ENCODE measurements at places on chromosomes 4 and X. TPM values are rescaled to one million over a fixed set of nuclear protein-coding genes. Genes with fewer than 3 reads are reported as not detected.

GC gene
- not detected for total RNA-seq

HDX gene
- total RNA-seq = 10.6 TPM

TBC1D1 gene
- total RNA-seq = 113 TPM

DNA sequence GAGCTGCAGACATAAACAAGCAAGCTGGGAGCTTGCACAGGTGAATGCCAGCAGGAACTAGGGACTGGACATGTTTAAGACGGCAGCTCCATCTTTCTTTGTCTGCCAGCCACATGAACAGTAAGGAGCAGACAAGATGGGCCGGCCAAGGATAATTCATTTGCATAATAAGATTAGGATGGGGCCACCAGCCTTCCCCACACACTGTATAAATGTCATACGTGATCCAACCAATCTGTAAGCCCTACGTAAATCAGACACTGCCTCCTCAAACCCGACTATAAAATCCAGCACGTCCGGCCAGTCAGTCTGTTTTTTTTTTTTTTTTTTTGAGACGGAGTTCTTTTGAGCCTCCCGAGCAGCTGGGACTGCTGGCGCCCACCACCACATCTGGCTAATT lies 75.6 kb upstream of the BOD1L1 start:
- DNase-seq = no peak

DNA sequence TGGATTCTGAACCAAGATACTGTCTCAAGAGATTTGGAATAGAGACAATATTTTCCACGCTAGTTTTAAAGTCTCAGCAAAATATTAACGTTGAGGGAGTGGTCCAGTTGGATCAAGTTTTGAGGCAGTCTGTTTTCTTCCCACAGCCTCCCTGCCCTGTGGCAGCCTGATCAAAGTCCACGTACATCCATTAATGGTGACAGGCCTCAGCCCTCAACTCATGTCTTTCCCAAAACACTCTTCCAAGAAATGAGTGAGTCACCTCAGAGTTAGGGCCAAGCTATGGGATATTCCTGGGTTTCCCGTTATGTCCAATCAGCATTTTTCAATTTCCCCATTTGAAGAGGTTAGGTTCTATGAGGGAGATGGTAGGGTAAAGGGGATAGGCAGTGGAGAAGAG lies 28.5 kb downstream of the EGFL6 start:
- no peak for DNase-seq

AFM gene
- total RNA-seq = not detected

DGKK gene
- total RNA-seq = 0.18 TPM

GRCh38 chr4:175539498-175539897 lies 272.6 kb downstream of the GPM6A start:
- no peak for DNase-seq

DNA sequence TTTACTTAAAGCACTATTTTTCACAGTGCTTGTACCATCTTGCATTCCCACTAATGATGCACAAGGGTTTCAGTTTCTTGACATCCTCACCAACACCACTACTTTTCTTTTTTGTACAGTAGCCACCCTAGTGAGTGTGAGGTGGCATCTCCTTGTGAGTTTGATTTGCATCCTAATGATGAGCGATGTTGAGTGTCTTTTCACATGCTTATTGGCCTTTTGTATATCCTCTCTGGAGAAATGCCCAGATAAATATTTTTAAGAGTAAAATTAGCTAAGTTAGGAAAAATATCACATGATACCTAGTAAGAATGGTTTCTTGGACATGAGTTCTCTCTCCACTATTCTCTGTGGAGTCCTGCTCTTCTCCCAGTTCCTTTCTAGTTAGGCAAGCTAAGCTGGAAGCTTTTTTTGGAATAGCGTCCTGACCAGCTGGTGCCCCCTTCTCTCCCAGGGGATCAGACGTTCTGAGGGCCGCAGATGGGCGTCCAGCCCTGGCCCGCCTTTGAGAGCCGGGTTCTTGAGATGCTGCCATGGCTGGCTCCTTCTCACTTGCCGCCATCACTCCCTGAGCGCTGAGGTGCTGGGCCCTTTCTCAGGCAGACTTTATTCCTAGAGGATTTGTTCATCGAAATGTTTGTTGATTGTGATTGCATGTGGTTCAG lies 132.1 kb downstream of the ARHGAP10 start:
- no peak for DNase-seq

Measured in neural crest cell (in vitro differentiated cells).